GM23248 (cell line): ENCODE measurements at places on chromosomes 6 and 20.

DNA sequence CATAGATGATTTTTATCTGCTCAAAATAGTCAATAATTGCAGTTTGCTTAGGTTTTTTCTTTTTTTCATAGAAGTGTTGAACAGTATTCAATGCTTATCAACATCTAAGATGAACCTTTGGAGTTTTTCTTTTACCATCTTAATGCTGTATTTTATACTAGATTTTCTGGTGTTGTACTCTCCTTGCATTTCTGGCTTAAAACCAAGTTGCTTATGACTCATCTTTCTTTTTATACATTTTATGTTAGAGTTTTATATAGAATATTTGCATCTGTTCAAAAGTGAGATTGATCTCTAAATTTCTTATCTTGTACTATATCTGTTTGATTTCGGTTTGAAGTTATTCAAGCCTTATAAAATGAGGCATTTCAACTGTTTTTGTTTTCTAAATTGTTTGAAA lies 232.5 kb downstream of the RFPL4B start:
- no peak for DNase-seq

GRCh38 chr6:38020593-38020992 lies 201.1 kb downstream of the ZFAND3 start:
- no peak for DNase-seq

DNA sequence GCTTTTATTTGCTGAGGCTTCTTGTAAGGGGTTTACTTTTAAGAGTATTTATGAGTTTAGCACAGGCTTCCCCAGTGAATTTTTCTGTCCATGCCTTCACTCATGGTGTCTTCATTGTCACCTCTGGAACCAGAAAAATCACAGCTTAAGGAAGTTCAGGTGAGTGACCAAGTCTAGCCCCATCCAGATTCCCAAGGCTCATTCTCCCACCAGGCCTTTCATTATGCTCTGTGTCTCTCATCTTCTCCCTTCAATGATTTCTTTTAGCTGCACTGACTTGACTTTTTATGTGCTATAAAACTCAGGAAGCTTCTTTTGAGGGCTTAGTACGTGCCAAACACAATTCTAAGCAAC lies 64.9 kb upstream of the NEDD9 start:
- no peak for DNase-seq

DNA sequence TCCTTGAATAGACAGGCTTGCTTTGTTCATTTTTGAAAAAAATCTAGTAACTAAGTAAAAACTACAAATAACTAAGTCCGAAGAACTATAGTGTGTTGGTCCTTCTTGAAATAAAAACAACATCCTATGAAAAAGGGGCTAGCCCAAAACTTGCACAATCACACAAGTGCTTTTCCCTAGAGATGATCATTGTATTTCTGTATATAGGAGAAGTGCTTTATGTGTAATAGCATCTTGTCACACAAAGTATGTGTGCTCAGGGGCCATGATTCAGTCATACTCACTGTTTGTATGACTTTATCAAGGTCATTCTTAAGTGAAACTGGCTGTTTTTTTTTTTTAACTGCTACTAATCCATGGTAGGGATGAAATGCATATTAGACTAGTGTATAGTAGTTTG lies 179.8 kb downstream of the DTNBP1 start:
- peak; percentile 62 for DNase-seq

GRCh38 chr6:166671434-166672081 lies 44.5 kb upstream of the RPS6KA2 start:
- DNase-seq = no peak

DNA sequence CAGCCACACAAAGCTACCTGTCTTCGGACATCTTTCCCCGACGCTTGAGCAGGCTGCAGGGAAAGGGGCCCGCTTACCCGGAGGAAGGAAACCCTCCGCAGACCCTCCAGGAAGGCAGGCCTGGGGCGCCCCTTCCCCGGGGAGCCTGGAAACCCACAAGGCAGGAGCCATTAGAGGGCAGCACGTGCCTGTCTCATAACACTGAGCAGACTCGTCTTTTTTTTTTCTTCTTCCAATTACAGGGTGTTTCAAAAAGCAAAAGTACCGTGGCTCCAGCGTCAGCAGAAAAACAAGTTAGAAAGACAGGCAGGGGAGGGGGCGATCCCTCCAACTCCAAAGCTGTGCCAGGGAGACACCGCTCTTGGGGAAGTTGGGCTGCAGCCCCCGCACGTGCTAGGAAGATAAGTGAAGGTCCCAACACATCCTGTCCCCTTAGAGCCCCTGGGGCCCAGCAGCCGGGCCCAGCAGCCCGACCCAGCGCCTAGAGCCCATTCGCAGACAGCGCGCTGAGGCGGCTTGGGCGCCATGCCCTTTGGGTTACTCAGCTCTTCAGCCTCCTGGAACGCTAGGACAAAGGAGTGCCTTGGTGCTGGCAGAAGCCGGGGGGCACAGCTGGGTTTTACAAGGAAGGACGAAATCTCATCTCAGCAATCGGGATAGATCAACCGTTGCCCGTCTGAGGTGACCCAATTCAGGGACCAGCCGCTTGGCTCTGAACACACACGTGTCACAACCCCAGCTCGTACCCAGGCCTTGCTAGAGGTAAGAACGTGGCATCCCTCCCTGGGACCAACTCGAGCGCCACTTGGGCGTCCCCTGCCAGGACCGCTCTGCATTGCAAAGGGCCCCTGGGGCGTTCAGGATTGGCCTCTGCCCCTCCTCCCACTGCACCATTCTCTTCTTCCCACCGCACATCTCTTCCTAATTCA lies 136.3 kb downstream of the LY86 start:
- DNase-seq = peak; percentile 88
